ENCODE measurements at places on chromosomes 3 and 15.

- no peaks in the 10 kb centered on the region for H3K27me3 ChIP-seq
- H3K27ac ChIP-seq = no peak overlapping the region
- no peaks in the 10 kb centered on the region for H3K4me1 ChIP-seq
- H3K4me3 ChIP-seq = peak overlapping the region; percentile 61
- DNase-seq = peak; percentile 82
- no peaks in the 10 kb centered on the region for H3K36me3 ChIP-seq
Observed at GRCh38 chr15:82680200-82681102, 29.2 kb downstream of the AP3B2 start.

DNA sequence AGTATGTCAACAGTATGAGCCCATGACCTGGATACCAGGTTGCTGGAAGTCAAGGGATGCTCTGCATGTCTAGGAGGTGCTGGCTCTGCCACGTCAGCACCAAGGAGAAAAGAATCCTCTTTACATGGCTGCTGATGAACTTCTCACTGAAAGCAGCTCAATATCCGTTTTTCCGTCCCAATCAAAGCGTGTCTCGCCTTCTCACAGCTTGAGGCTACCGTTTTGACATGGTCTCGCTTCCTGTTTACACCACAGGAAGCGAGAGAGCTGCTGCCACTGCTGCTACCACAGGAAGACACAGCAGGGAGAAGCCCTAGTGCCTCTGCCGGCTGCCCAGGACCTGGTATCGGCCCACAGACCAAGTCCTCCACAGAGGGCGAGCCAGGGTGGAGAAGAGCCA is 27.3 kb downstream of the STARD5 start:
- no peaks in the 10 kb centered on the region for H3K4me1 ChIP-seq
- no peaks in the 10 kb centered on the region for H3K36me3 ChIP-seq
- H3K27ac ChIP-seq = no peak overlapping the region
- H3K27me3 ChIP-seq = no peaks in the 10 kb centered on the region

DNA sequence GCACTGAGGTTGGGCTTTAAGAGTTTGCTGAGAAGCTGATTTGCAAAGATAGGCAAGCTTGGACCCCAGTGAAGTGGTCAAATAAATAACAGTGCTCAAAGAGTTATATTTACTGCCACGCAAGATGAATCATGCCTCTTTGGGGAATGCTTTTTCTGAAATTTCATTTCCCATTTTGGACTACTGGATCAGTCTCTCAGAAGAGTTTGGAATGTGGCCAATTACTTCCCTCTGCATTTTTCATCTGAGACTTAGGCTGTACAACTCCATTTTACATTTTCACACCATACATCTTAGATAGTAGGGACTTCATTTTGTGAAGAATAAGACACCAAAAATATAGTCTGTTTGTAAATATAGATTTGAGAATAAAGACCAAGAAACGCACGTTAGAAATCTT is 419.7 kb downstream of the FGF12 start:
- H3K27me3 ChIP-seq = no peaks in the 10 kb centered on the region
- no peak for DNase-seq
- H3K36me3 ChIP-seq = no peaks in the 10 kb centered on the region
- no peak overlapping the region for H3K27ac ChIP-seq

DNA sequence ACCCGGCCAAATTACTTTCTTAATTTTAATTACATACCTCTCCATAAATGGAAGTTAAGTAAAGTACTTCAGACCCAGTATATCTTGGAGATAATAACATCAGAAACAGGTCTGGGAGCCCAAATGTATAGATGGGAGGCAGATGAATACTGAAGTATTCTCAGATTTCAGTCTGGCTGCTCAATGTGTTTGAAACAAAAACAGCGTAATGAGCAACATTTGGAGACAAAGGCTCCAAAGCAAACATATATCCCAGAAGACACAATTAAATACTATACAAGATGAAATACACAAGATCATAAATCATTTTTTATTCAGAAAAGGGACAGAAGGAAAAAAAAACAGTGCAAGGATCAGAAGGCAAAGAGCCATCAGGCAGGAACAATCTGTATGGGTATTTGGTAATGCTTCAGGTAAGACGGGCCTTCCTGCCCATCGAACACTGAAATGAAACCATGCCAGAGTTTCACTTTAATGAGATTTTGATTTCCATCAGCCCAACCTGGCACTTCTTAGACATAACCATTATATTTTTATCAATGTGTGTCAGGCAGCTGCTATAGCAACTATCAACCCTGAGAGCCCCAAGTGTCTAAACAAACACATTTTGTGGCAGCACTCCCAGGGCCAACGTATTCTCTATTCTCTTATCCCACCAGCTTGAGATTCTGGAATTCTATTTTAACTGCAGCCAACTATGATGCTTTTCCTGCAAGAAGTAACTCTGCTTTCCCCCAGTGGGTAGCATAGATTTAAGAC is 210.8 kb downstream of the STT3B start:
- peak; percentile 52 for DNase-seq
- H3K4me1 ChIP-seq = peaks cover 9% of the 10 kb centered on the region
- H3K27ac ChIP-seq = no peak overlapping the region
- no peak overlapping the region for H3K4me3 ChIP-seq
- H3K27me3 ChIP-seq = no peaks in the 10 kb centered on the region

DNA sequence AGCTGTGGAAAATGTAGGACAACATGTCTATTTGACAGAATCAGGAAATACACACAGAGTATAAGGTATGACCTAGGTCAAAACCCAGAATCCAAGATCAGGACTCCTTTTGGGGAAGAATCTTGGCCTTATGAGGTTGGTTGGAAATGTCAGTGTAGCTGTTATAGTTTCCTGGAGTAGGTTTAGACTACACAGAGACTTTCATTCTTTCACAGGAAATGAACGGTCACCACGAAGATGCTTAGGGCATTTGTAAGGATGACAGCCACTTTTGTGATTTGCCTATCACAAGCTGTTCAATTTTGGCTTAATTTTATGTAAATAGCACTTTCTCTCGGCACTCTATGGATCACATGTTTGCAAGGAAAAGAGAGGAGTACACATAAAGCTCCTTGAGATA is 18.6 kb upstream of the ZBTB20 start:
- H3K4me1 ChIP-seq = no peaks in the 10 kb centered on the region
- H3K4me3 ChIP-seq = no peak overlapping the region
- H3K36me3 ChIP-seq = no peaks in the 10 kb centered on the region
- H3K27ac ChIP-seq = no peak overlapping the region
- DNase-seq = no peak
- no peaks in the 10 kb centered on the region for H3K27me3 ChIP-seq

DNA sequence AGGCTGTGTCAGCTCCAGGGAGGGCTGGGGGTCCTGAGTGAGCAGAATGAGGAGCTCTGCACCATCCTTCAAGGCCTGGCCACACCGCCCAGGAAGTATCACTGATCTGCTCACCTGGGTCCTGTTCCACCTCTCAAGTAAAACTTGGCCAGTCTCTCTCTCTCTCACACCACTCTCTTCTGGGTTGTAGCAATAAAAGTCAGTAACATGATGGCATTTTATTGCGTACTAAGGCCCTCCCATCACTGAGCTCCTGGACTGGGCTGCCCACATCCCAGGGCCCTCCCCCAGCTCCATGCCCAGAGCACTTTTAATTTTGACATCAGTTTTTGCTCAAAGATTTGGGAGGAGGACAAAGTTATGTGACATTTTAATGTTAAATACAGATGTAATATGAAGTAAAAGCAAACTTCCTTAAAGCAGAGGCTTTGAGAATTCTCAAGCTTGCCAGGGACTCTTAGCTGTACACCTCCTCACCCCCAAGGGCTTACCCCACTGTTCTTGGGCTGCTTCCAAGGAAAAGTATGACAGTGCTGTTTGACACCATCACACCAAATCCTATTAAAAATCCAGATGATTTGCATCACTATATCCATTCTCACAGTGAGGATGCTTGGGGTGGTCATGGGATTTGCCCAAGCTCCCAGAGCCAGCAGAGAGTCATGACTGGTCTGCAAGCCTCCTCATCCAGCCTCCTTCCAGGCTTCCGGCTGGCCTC is 105.1 kb upstream of the SLCO2A1 start:
- no peaks in the 10 kb centered on the region for H3K27me3 ChIP-seq
- no peak for DNase-seq
- no peak overlapping the region for H3K4me3 ChIP-seq

GRCh38 chr3:138781012-138781470 is 53.7 kb downstream of the PIK3CB start:
- H3K27me3 ChIP-seq = no peaks in the 10 kb centered on the region
- H3K4me1 ChIP-seq = no peaks in the 10 kb centered on the region
- H3K36me3 ChIP-seq = no peaks in the 10 kb centered on the region
- H3K4me3 ChIP-seq = no peak overlapping the region

DNA sequence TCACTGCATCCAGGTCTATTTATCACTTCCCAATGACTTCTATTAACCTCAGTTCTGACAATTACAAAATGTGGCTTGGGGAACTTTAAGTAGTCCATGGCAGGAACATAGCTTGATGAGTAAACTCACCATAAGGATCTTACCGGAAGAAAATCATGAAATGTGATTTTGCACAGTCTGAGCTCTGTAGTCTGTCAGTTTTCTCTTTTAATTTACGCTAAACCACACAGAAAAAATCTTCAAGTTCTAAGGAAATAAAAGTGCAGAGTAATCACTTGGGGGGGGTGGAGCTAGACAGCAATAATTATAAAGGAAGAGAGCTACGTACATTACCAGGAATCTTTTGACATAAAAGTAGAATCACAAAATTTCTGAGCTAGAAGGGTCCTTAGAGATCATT is 9.2 kb downstream of the TBC1D5 start:
- no peak for DNase-seq
- H3K27me3 ChIP-seq = no peaks in the 10 kb centered on the region
- no peaks in the 10 kb centered on the region for H3K4me1 ChIP-seq
- H3K27ac ChIP-seq = no peak overlapping the region

DNA sequence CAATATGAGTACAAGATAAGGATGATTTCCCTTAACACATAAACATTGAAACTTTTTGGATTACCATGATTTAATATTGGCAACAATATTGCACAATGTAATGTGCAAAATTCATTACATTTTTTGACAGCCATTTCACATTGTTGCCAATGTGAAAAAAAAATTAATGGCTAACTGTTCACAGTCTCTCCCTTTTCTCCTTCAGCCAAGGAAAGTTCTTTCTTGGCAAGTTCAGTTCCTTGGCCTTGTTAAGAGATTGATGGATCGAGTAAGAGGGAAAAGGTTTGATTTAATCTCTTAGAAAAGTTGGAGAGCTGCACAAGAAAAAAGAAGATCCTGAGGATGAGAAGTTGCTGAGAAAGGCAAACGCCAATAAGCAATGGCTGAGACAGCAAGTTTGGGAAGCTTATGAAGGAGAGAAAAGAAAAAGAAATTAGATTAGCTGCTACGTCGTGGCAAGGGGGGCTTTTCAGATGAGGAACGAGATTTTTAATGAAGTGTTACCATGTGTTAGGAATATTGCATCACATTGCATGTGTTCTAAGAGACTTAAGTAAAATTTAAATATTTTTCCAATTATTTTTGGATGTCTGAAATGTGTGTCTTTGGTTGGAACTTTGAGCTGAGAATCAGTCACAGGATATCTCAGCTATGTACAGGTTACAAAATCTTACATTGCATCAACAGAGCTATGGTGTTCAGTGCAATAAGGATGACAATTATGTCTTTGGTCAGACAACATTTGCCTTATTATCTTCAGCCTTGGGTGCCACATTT is 61.4 kb upstream of the ZNF280D start:
- no peaks in the 10 kb centered on the region for H3K4me1 ChIP-seq
- H3K27me3 ChIP-seq = no peaks in the 10 kb centered on the region
- DNase-seq = no peak
- no peak overlapping the region for H3K4me3 ChIP-seq

- no peak overlapping the region for H3K4me3 ChIP-seq
- no peaks in the 10 kb centered on the region for H3K4me1 ChIP-seq
- no peak overlapping the region for H3K27ac ChIP-seq
- no peaks in the 10 kb centered on the region for H3K27me3 ChIP-seq
Observed at GRCh38 chr3:81929697-81930096, 168.3 kb upstream of the GBE1 start.

GRCh38 chr3:52093756-52094545 is 37.6 kb upstream of the DUSP7 start:
- no peak overlapping the region for H3K27ac ChIP-seq
- no peak overlapping the region for H3K4me3 ChIP-seq
- no peaks in the 10 kb centered on the region for H3K36me3 ChIP-seq
- H3K27me3 ChIP-seq = no peaks in the 10 kb centered on the region
- DNase-seq = no peak

DNA sequence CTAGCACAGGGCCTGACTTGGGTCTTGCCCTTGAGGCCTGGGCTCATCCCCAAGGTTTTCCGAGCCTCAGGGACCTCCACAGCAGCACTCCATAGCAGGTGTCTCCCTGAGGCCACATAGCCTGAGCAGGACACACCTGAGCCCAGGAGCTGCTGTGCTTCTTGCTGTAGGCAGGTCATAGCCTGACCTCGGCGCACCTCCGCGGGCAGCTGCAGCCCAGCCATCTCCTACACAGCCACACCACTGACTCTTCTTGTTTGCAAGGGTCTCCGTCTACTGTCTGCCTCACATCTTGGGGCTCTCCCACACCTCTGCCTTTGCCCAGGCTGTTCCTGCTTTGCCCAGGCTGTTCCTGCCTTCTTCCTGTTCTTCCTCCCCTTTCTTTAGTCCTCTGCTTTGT is 224.8 kb downstream of the SLCO3A1 start:
- H3K4me1 ChIP-seq = peaks cover 17% of the 10 kb centered on the region
- no peaks in the 10 kb centered on the region for H3K36me3 ChIP-seq
- H3K27ac ChIP-seq = no peak overlapping the region
- H3K4me3 ChIP-seq = no peak overlapping the region
- DNase-seq = no peak

DNA sequence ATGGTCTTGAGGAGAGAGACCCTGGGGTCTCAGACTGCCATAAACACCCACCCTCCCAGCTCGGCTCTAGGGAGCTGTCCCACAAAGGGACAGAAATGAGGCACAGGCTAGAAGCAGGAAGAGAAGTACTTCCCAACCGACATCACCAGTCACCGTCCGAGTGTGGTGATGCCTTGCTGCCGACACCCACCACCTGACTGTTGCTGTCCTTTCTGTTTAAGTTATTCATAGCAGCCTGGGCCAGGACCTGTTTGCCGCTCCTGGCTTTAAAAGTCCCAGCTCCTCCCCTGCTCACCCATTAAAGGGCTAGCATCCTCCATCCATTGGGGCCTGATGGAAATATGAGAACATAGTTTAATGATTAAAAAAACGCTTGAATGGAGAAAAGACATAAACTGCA is 13.2 kb upstream of the SPG11 start:
- no peaks in the 10 kb centered on the region for H3K36me3 ChIP-seq
- no peak for DNase-seq

GRCh38 chr3:179301645-179302044 is 21.2 kb upstream of the ZNF639 start:
- DNase-seq = no peak
- H3K36me3 ChIP-seq = no peaks in the 10 kb centered on the region
- H3K27me3 ChIP-seq = no peaks in the 10 kb centered on the region
- H3K4me3 ChIP-seq = no peak overlapping the region
- H3K27ac ChIP-seq = no peak overlapping the region

GRCh38 chr3:143120716-143121240 is 1.2 kb downstream of the CHST2 start:
- peak; percentile 22 for DNase-seq
- H3K36me3 ChIP-seq = no peaks in the 10 kb centered on the region
- peak overlapping the region; percentile 66 for H3K4me3 ChIP-seq

- H3K36me3 ChIP-seq = no peaks in the 10 kb centered on the region
- H3K4me1 ChIP-seq = peaks cover 11% of the 10 kb centered on the region
- H3K27ac ChIP-seq = no peak overlapping the region
- H3K27me3 ChIP-seq = peaks cover 5% of the 10 kb centered on the region
- peak; percentile 88 for DNase-seq
Observed at GRCh38 chr15:77634266-77634962, 1.7 kb upstream of the LINGO1 start.

Measured in testis (tissue), 5 donors.